Stimulated activated CD8-positive, alpha-beta memory T cell treated with anti-CD3 and anti-CD28 coated beads, Interleukin-7, amount 100 ng/mL, for 1 hour (primary cell): ENCODE measurements at places on chromosomes 3 and 15.

DNA sequence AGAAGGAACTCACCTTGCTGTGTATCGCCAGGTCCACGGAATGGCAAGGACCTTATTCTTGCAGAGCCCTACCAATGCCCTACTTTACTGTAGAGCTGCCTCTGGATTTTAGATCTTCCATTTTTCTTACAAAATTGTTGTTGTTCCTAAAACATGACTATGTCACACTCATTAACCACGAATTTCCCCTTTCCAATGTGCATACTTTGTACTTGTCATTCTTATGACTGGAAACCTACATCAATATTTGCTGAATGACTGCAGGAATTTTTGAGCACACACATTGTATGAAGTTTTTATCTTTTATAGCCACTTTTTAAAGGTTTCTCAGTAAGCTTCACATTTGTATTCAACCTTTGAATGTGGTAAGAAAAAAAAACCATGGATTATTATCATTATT lies 35.9 kb upstream of the CMSS1 start:
- no peak for DNase-seq

- no peak for DNase-seq
These were observed 287.0 kb upstream of the LYSMD4 start for GRCh38 chr15:100020189-100020588.

GRCh38 chr15:35929740-35930444 lies 383.9 kb upstream of the DPH6 start:
- no peak for DNase-seq

GRCh38 chr15:94196531-94196930 lies 34.8 kb upstream of the MCTP2 start:
- DNase-seq, result no peak

GRCh38 chr3:27034255-27034654 lies 334.9 kb downstream of the NEK10 start:
- DNase-seq, result no peak

GRCh38 chr3:43764471-43764870 lies 73.7 kb downstream of the ABHD5 start:
- DNase-seq, result no peak

DNA sequence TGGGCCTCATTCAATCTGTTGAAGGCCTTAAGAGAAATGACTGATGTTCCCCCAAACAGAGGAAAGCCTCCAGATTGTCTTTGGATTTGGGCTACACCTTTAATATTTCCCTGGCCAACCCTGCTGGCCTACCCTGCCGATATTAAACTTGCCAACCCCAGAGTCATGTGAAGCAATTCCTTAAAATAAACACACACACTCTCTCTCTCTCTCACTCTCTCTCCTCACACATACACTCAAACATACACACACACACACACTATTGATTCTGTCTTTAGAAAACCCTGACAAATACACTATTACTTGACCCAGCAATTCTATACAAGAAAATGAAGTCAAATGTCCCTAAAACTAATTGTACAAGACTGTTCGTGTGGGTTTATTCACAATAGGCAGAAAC lies 109.9 kb upstream of the ST8SIA2 start:
- no peak for DNase-seq
